GM12878 (cell line): ENCODE measurements at places on chromosomes 4 and X. TPM values are rescaled to one million over a fixed set of nuclear protein-coding genes. Genes with fewer than 3 reads are reported as not detected.

GRCh38 chr4:6693231-6694176 is at the start of gene S100P:
TSS of gene S100P (plus strand) at chr4:6693878. CDS start at chr4:6693933, 55 bp downstream.
- no peaks in the 10 kb centered on the region for H3K36me3 ChIP-seq
- no peak within 1 kb of the TSS for H3K4me3 ChIP-seq
- H3K27me3 ChIP-seq: no peaks in the 10 kb centered on the region

SLC34A2 gene
- 0.59 and 1.3 TPM in 2 replicates for total RNA-seq

- H3K4me1 ChIP-seq: no peaks in the 10 kb centered on the region
- no peaks in the 10 kb centered on the region for H3K36me3 ChIP-seq
- no peak overlapping the region for H3K27ac ChIP-seq
- no peak for DNase-seq
- no peaks in the 10 kb centered on the region for H3K27me3 ChIP-seq
- no peak overlapping the region for H3K4me3 ChIP-seq
Measured at GRCh38 chr4:114479595-114479994, 119.0 kb upstream of the UGT8 start.

PITX2 gene
- total RNA-seq: not detected in 2 replicates

- no peak overlapping the region for H3K27ac ChIP-seq
- DNase-seq: peak; percentile 1
- no peaks in the 10 kb centered on the region for H3K4me1 ChIP-seq
- H3K27me3 ChIP-seq: no peaks in the 10 kb centered on the region
Measured at GRCh38 chrX:108584617-108585211, 145.1 kb downstream of the COL4A5 start.

PRDM5 gene
- total RNA-seq: 0.08 TPM in 1 of 2 replicates, not detected in the other

GRCh38 chrX:45660477-45660876 is 459.8 kb upstream of the DIPK2B start:
- no peak overlapping the region for H3K4me3 ChIP-seq
- no peak for DNase-seq
- H3K36me3 ChIP-seq: no peaks in the 10 kb centered on the region
- H3K27me3 ChIP-seq: no peaks in the 10 kb centered on the region
